ENCODE measurements at places on chromosomes 13 and 19. TPM values are rescaled to one million over a fixed set of nuclear protein-coding genes. Genes with fewer than 3 reads are reported as not detected.

Gene LGALS14
- total RNA-seq: not detected

Gene KISS1R
- total RNA-seq: 0.14 TPM

Gene CLEC17A
- not detected for total RNA-seq

Gene ZNF541
- not detected for total RNA-seq

Gene PEAK3
- total RNA-seq: not detected

Gene ETV2
- total RNA-seq: not detected

Gene KIR3DL2
- not detected for total RNA-seq

Gene TLE2
- total RNA-seq: 1.0 TPM

Gene SLC6A16
- under 0.01 TPM for total RNA-seq

Gene RGCC
- 45.8 TPM for total RNA-seq

Gene WDR62
- 17.5 TPM for total RNA-seq

Gene RNF225
- total RNA-seq: 0.43 TPM

Gene NKPD1
- total RNA-seq: under 0.01 TPM

Gene INSL3
- total RNA-seq: not detected

Gene POMP
- total RNA-seq: 106 TPM

Gene C19orf53
- 53.7 TPM for total RNA-seq

Gene KLF1
- not detected for total RNA-seq

Gene ZNF730
- total RNA-seq: 1.6 TPM

Gene CHST8
- not detected for total RNA-seq

Gene SHISA7
- total RNA-seq: not detected

Gene GPR108
- total RNA-seq: 79.7 TPM

Gene CEACAM6
- total RNA-seq: not detected

Gene MATK
- not detected for total RNA-seq

Gene C19orf81
- total RNA-seq: not detected

Gene PRR19
- total RNA-seq: 0.86 TPM

Gene FPR3
- total RNA-seq: not detected

Gene CYP2F1
- not detected for total RNA-seq

Gene ZNF582
- total RNA-seq: 1.1 TPM

Gene ZNF234
- 10.2 TPM for total RNA-seq

Gene CABP5
- total RNA-seq: not detected

Gene LILRB3
- total RNA-seq: not detected

Gene SYDE1
- 26.5 TPM for total RNA-seq

Gene CACNG7
- 4.7 TPM for total RNA-seq

Gene SIGLEC12
- total RNA-seq: not detected

Gene RNF17
- total RNA-seq: 0.88 TPM

Gene TMC4
- not detected for total RNA-seq

Gene ETHE1
- 49.2 TPM for total RNA-seq

Gene LIM2
- total RNA-seq: not detected

Gene TRIP10
- 54.8 TPM for total RNA-seq

Gene PRKD2
- 14.9 TPM for total RNA-seq

Gene STX10
- 63.0 TPM for total RNA-seq

Gene ZGLP1
- total RNA-seq: 0.72 TPM

Gene PEX11G
- 0.57 TPM for total RNA-seq

Gene ZNF560
- total RNA-seq: 2.8 TPM

Gene SHANK1
- 4.9 TPM for total RNA-seq

Data from placental pericyte (primary cell).